ENCODE measurements at places on chromosomes 4 and X.
A peak's percentile ranks its signal among the peaks of the same experiment; 100 is the strongest.

DNA sequence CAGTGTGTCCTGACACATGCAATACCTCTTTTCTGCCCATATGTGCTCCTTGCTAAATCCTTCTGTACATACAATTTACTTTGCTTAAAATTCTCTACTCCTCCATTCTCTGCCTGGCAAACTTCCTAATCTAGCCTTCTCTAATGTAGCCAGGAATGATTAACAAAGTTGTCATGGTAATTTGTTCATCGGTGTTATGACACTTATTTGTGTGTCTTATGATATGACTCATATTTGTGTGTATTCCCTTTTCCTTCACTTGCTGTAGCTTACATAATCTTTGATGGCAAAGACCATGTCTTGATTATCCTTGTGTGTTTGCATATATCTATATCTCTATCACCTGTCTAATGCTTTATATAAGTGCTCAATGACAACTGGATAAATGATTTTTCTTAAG, 133.3 kb downstream of the COL25A1 start:
- no peaks in the 10 kb centered on the region for H3K4me1 ChIP-seq
- H3K27ac ChIP-seq, result no peak overlapping the region
- H3K27me3 ChIP-seq, result no peaks in the 10 kb centered on the region
- H3K4me3 ChIP-seq, result no peak overlapping the region
- DNase-seq, result no peak

GRCh38 chr4:5126857-5127256, 75.6 kb downstream of the STK32B start:
- no peaks in the 10 kb centered on the region for H3K4me1 ChIP-seq
- H3K27ac ChIP-seq, result no peak overlapping the region
- H3K27me3 ChIP-seq, result peaks cover 4% of the 10 kb centered on the region
- no peak overlapping the region for H3K4me3 ChIP-seq
- H3K36me3 ChIP-seq, result no peaks in the 10 kb centered on the region

DNA sequence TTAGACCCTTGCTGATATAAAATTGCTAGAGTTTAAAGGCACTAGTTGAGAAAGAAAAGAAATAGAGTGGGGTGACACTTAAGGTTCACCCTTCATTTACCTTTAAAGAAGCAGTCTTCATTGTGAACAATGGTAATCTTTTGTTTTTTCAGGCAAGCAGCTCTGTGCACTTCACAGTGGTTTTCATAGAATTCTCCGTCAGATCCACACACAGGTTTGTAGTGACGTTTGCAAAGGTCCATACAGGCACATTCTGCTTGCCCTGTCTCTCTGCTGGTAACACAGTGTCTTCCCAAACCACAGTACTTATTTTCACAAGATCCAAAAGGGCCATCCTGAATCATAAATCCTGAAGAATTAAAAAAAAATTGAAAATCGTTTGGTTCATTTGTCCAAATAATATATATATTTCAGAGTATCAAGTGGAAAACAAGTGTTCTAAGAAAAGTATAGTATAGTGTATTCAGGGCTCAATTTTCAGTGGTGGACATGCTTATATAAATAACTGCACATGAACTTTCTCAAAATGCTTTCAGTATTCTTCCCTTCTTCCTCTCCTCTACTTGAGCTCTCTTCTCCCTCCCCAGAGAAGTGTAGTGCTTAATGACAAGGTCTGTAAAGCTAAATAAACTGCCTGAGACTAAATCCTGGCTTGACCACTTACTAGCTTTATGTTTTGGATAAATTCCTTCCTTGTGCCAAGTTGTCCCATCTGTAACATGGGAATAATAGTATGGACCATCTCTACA, 243.3 kb downstream of the FSTL5 start:
- no peak for DNase-seq
- H3K27ac ChIP-seq, result no peak overlapping the region
- no peaks in the 10 kb centered on the region for H3K36me3 ChIP-seq
- no peak overlapping the region for H3K4me3 ChIP-seq
- H3K27me3 ChIP-seq, result no peaks in the 10 kb centered on the region

GRCh38 chr4:120864969-120865368, 57.6 kb downstream of the PRDM5 start:
- no peaks in the 10 kb centered on the region for H3K27me3 ChIP-seq
- peaks cover 2% of the 10 kb centered on the region for H3K4me1 ChIP-seq
- H3K4me3 ChIP-seq, result no peak overlapping the region
- H3K36me3 ChIP-seq, result no peaks in the 10 kb centered on the region

DNA sequence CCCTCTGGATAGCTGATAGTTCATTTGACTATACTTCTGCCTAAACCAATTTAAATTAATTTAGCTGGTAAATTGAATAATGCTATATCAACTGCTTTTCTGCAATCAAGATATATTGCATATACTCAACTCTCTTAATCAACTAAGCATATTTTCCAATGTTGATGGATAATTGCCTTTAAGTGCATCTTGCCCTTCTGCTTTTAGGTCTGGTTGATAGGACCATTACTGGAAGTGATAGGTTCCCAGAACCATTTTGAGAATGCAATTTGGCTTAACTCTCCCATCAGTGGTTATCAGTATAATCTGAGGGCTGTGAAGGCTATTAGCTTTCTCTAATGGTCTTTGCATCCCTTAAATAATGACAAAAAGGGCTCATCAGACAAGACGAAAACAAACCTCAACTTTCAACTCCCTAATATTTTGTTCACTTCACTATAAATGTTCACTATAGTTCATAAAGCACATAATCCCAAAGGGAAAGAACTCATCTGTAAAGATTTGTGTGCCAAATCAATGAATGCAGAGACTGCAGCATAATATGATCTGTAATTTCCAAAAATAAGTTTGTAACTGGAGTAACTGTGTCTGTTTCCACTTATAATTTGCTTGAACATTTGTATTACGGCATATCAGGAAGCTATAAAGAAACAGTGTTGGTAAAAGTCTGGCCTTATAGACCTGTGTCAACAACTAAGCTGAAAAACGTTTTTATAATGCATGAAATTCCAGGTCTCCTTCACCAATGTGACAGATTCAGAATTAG, 273.6 kb downstream of the FBXO8 start:
- H3K27ac ChIP-seq, result no peak overlapping the region
- H3K4me3 ChIP-seq, result no peak overlapping the region
- no peaks in the 10 kb centered on the region for H3K27me3 ChIP-seq
- no peaks in the 10 kb centered on the region for H3K4me1 ChIP-seq

- DNase-seq, result no peak
These were observed 168.3 kb downstream of the AREG start for GRCh38 chr4:74613266-74613665.

GRCh38 chrX:133325422-133325821, 89.9 kb downstream of the GPC4 start:
- H3K36me3 ChIP-seq, result no peaks in the 10 kb centered on the region
- no peaks in the 10 kb centered on the region for H3K4me1 ChIP-seq
- H3K27ac ChIP-seq, result no peak overlapping the region
- no peaks in the 10 kb centered on the region for H3K27me3 ChIP-seq

DNA sequence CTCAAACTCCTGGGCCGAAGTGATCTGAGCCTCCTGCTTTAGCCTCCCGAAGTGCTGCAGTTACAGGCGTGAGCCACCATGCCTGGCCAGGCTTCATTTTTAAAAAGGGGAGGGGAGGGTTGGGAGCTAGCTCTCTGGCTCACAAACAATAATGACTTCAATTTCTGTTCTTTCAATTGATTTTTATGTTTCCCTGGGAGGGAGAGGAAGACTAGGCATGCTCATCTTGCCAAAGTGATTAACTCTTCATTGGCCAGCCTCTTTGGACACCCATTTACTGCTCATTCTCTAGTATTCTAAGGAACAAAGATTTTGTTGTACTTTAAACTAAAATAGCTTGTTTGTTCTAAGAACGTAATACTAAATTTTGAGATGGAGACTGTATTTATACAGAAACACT, 43.4 kb upstream of the TRIM2 start:
- no peak overlapping the region for H3K4me3 ChIP-seq
- no peaks in the 10 kb centered on the region for H3K27me3 ChIP-seq

DNA sequence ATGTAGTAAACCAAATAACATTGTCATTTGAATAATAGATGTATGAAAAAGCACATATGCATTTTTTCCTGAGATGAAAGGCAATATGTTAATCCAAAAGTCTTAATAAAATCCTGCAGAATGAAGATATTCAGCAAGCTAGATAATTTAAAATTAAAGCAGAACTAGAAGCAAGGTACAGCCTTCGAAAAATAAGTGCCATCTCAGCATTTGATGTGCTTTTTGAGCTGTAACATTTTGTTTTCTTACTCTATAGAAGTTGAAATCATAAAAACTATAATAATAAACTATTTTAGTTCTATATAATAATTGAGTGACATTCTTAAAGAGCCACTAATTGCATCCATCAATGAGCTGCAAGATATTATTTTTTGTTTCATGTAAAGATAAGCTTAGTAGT, 410.4 kb upstream of the TRAM1L1 start:
- no peaks in the 10 kb centered on the region for H3K4me1 ChIP-seq
- no peaks in the 10 kb centered on the region for H3K27me3 ChIP-seq
- DNase-seq, result no peak
- no peaks in the 10 kb centered on the region for H3K36me3 ChIP-seq
- H3K27ac ChIP-seq, result no peak overlapping the region

GRCh38 chr4:77178560-77178959, 21.6 kb downstream of the CCNG2 start:
- DNase-seq, result no peak
- no peak overlapping the region for H3K4me3 ChIP-seq
- H3K36me3 ChIP-seq, result no peaks in the 10 kb centered on the region
- H3K27ac ChIP-seq, result no peak overlapping the region

DNA sequence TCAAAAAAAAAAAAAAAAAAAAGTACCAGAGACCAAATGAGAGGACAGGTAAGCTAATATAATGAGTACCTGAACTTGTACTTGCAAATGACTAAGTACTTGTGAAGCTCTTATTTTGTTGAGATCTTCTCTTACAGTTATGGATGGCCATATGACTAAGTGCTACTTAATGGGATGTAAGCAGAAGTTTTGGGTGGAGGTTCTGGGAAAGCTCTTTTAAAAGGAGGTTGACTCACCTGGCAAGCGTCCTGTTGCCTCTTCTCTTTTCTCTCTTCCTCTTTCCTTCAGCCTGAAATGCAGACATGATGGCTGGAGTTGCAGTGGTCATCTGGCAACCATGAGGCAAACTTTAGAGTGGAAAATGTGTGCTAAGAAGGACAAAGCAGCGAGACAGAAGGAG, 36.9 kb upstream of the MED14 start:
- H3K27ac ChIP-seq, result no peak overlapping the region
- no peak for DNase-seq
- H3K4me3 ChIP-seq, result no peak overlapping the region
- H3K27me3 ChIP-seq, result no peaks in the 10 kb centered on the region
- no peaks in the 10 kb centered on the region for H3K4me1 ChIP-seq

- no peaks in the 10 kb centered on the region for H3K4me1 ChIP-seq
- no peaks in the 10 kb centered on the region for H3K27me3 ChIP-seq
- no peaks in the 10 kb centered on the region for H3K36me3 ChIP-seq
- no peak overlapping the region for H3K27ac ChIP-seq
These were observed 32.2 kb downstream of the PSAPL1 start for GRCh38 chr4:7402526-7402925.

DNA sequence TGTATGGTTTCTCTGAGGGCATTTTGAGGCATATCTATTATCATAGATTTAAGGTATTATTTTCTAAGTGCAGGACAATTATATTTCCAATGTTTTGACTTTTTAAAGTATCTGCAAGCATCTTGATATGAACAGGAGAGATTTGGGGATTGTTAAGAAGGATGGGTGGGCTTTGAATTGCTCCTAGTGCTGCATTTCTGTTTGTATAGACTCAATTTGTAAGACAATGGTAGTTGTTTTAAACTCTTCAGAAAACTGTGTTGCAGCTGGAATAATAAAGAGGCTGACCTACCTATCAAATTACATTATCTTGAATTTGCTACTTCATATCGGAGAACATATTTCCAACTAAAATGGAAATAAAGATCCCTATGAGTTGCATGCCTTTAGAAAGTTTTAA, 570.3 kb downstream of the ADGRL3 start:
- H3K4me1 ChIP-seq, result no peaks in the 10 kb centered on the region
- H3K27me3 ChIP-seq, result no peaks in the 10 kb centered on the region
- no peak overlapping the region for H3K27ac ChIP-seq
- DNase-seq, result no peak
- H3K4me3 ChIP-seq, result no peak overlapping the region

GRCh38 chrX:9519546-9520216, 54.8 kb downstream of the TBL1X start:
- no peak for DNase-seq
- no peak overlapping the region for H3K27ac ChIP-seq
- H3K4me1 ChIP-seq, result peaks cover 13% of the 10 kb centered on the region
- H3K36me3 ChIP-seq, result no peaks in the 10 kb centered on the region
- H3K27me3 ChIP-seq, result no peaks in the 10 kb centered on the region

- no peak overlapping the region for H3K4me3 ChIP-seq
- peaks cover 13% of the 10 kb centered on the region for H3K4me1 ChIP-seq
- peak; percentile 16 for DNase-seq
- no peak overlapping the region for H3K27ac ChIP-seq
- no peaks in the 10 kb centered on the region for H3K36me3 ChIP-seq
- H3K27me3 ChIP-seq, result peaks cover 34% of the 10 kb centered on the region
These were observed 2.8 kb downstream of the SORCS2 start for GRCh38 chr4:7195141-7195515.

GRCh38 chrX:69163936-69164741, 1.1 kb downstream of the PJA1 start:
- no peak overlapping the region for H3K27ac ChIP-seq
- H3K4me1 ChIP-seq, result no peaks in the 10 kb centered on the region
- DNase-seq, result no peak
- peak overlapping the region; percentile 63 for H3K4me3 ChIP-seq

DNA sequence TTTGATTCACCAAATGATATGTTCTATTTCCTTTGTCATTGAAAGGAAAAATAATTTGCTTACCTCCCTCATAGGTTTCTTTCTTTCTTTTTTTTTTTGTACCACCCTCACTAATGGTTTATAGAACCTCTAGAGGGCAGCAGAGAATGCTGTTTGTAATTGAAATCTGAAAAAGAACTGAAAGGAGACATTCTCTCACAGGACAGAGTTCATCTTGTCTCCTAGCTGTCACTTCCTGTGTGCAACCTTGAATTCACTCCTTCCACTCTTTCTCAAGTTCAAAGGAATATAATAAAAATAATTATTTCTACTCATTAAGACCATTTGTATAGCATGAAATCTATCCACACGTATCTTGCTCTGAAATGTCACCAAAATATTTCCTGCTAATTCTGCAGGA, 51.0 kb downstream of the GUCY1B1 start:
- no peaks in the 10 kb centered on the region for H3K4me1 ChIP-seq
- H3K27ac ChIP-seq, result no peak overlapping the region
- no peak overlapping the region for H3K4me3 ChIP-seq
- no peaks in the 10 kb centered on the region for H3K27me3 ChIP-seq

GRCh38 chr4:147509386-147509785, 28.5 kb downstream of the EDNRA start:
- H3K27ac ChIP-seq, result no peak overlapping the region
- no peaks in the 10 kb centered on the region for H3K27me3 ChIP-seq
- H3K4me1 ChIP-seq, result no peaks in the 10 kb centered on the region
- no peak overlapping the region for H3K4me3 ChIP-seq

DNA sequence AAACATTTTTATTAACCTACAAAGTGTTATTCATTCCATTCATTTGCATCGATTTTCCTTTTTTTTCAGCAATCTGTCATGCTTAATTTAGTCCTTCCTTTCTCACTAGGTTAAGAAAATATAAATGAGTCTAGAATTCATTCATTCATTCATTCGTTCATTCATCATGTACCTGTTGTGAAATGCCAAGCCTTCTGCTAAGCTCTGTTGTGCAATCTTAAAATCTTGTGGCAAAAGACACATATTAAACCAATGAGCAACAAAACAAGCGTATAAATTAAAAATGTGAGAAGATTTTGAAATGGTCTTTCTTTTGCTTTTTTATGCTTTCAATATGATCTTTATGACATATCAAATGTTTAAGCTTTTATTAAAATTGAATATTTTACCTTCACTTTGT, 88.6 kb upstream of the MAD2L1 start:
- H3K27me3 ChIP-seq, result no peaks in the 10 kb centered on the region
- DNase-seq, result no peak
- H3K27ac ChIP-seq, result no peak overlapping the region
- no peak overlapping the region for H3K4me3 ChIP-seq
- H3K36me3 ChIP-seq, result no peaks in the 10 kb centered on the region
